Right lung (tissue), 10 donors: ENCODE measurements at places on chromosomes 1 and 21. TPM values are rescaled to one million over a fixed set of nuclear protein-coding genes. Genes with fewer than 3 reads are reported as not detected.

SPRR1B gene
- not detected for polyA plus RNA-seq

DEPDC1 gene
- polyA plus RNA-seq: 30.8 TPM

- no peak for DNase-seq
Measured at GRCh38 chr1:109361649-109362048, 36.1 kb downstream of the SORT1 start.

DNA sequence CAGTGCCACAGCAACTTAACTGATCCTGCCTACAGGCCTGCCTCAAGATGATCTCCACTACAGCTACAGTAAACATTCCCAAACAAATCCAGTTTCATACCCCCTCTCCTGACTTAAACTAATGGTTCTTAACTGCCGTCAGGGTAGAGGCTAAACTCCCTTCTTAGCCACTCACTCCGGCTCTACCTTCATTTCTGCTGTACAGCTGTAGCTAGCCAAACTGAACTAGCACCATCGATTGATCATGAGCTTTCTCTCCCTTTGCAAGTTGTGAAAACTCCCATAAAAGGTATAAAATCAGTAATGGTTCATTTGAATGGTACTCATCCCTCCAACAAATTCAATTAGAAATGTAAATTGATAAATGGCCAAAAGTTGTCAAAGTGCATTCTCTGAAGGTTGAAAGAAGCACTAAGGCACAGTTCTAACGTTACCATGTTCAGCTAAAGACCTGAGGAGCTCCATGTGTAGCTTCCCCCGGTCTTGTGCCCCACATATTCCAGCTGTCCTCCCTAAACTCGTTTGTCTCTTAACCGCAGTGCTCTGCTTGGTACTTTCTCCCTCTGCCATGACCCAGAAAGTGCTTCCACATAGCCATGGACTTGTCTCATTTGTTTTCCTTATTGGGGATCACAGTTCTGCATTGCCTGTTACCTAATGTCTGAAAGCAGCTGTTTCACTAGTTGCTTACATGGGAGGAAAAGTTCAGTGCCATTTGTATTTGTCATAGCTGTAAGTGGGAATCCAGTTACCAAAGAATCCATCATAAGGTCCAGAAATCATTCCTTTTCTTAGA, 49.8 kb downstream of the DHX9 start:
- no peak for DNase-seq

- no peak for DNase-seq
Measured at GRCh38 chr1:96923753-96924152, 202.2 kb downstream of the PTBP2 start.

GRCh38 chr1:198141668-198142351, 15.0 kb upstream of the NEK7 start:
- no peak for DNase-seq
